ENCODE measurements at places on chromosomes 2 and 18. TPM values are rescaled to one million over a fixed set of nuclear protein-coding genes. Genes with fewer than 3 reads are reported as not detected.

DNA sequence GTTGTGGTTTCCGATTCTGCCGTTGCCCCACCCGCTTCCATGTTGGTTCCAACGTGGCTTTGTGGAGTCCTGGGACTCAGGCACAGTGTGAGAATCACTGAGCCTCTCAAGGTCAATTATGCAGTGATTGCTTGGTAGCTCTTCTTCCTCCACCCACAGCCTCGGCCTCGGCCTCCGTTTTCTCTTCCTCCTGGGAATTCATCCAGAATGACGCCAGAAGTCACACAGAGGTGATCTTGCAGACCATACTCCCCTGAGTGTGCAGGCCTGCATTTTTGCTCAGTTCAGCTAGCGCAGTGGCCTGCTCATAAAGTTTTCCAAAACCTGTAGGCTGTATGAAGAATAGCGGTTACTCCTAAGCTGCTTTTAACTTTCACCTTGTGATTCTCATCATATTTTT is 273.3 kb downstream of the GBX2 start:
- no peak overlapping the region for H3K27ac ChIP-seq
- no peaks in the 10 kb centered on the region for H3K27me3 ChIP-seq
- no peak overlapping the region for H3K4me3 ChIP-seq
- H3K4me1 ChIP-seq: no peaks in the 10 kb centered on the region
- no peaks in the 10 kb centered on the region for H3K36me3 ChIP-seq

- H3K4me1 ChIP-seq: no peaks in the 10 kb centered on the region
- peak; percentile 65 for DNase-seq
- no peaks in the 10 kb centered on the region for H3K27me3 ChIP-seq
- no peak overlapping the region for H3K27ac ChIP-seq
Measured at GRCh38 chr18:22213333-22213973, 44.1 kb downstream of the GATA6 start.

GRCh38 chr18:9655232-9655767 is 40.9 kb upstream of the PPP4R1 start:
- no peak overlapping the region for H3K27ac ChIP-seq
- H3K27me3 ChIP-seq: no peaks in the 10 kb centered on the region
- H3K36me3 ChIP-seq: no peaks in the 10 kb centered on the region
- H3K4me1 ChIP-seq: peaks cover 11% of the 10 kb centered on the region
- no peak overlapping the region for H3K4me3 ChIP-seq

SLC14A1 gene
- 3.1 TPM for polyA plus RNA-seq

- no peak overlapping the region for H3K4me3 ChIP-seq
- H3K27me3 ChIP-seq: no peaks in the 10 kb centered on the region
- no peak overlapping the region for H3K27ac ChIP-seq
- H3K4me1 ChIP-seq: peaks cover 19% of the 10 kb centered on the region
- H3K36me3 ChIP-seq: no peaks in the 10 kb centered on the region
- DNase-seq: no peak
Measured at GRCh38 chr2:97966545-97967215, 29.1 kb downstream of the TMEM131 start.

DNA sequence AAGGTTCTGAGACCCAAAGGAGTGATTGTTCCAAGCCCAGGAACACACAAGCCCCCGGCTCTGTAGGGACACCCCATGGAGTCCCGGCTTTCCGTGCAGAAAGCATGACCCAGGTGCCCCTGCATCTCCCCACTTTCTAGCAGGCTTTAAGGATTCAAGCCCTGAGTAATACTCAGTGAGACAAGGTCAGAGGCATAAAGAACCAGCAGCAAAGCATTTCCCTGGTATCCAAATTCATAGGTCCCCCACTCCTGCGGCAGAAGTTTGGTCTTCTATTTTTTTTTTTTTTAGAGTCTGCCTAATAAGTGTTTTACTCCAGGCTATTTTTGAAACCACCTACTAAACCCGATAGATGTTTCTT is 16.3 kb downstream of the TSHZ1 start:
- no peaks in the 10 kb centered on the region for H3K36me3 ChIP-seq
- peak overlapping the region; percentile 41 for H3K27ac ChIP-seq
- no peaks in the 10 kb centered on the region for H3K27me3 ChIP-seq
- DNase-seq: no peak
- peaks cover 77% of the 10 kb centered on the region for H3K4me1 ChIP-seq

DNA sequence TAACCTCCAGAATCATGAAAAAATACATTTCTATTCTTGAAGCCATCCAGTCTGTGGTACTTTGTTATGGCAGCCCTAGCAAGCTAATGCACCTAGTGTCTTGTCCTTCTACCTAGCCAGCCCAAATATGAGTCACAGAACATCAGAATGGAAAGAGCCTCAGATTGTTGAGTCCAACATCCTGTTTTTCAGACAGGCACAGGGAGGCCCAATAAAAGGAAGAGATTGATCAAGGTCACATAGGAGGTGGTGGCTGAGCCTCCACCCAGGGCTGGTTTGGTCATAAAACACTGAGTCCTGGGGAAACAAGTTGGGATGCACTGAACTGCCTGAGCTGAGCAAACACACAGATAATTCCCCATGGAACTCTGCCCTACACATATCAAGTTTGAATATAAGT is 195.5 kb downstream of the TTC32 start:
- no peaks in the 10 kb centered on the region for H3K27me3 ChIP-seq
- H3K4me1 ChIP-seq: no peaks in the 10 kb centered on the region
- H3K4me3 ChIP-seq: no peak overlapping the region
- no peak overlapping the region for H3K27ac ChIP-seq

- H3K4me1 ChIP-seq: peaks cover 5% of the 10 kb centered on the region
- no peak within 1 kb of the TSS for H3K27ac ChIP-seq
- H3K4me3 ChIP-seq: no peak within 1 kb of the TSS
- no peaks in the 10 kb centered on the region for H3K36me3 ChIP-seq
- H3K27me3 ChIP-seq: no peaks in the 10 kb centered on the region
Measured at GRCh38 chr2:233760043-233760442, at the start of gene UGT1A1. TSS of gene UGT1A1 (plus strand) at chr2:233760270. CDS start at chr2:233760288, 18 bp downstream.

- no peak overlapping the region for H3K4me3 ChIP-seq
- H3K36me3 ChIP-seq: no peaks in the 10 kb centered on the region
- no peak for DNase-seq
- H3K27me3 ChIP-seq: no peaks in the 10 kb centered on the region
Measured at GRCh38 chr2:166499281-166499680, 5.2 kb upstream of the SCN7A start.

- no peaks in the 10 kb centered on the region for H3K36me3 ChIP-seq
- no peak overlapping the region for H3K4me3 ChIP-seq
- H3K27ac ChIP-seq: no peak overlapping the region
- peaks cover 15% of the 10 kb centered on the region for H3K4me1 ChIP-seq
- no peaks in the 10 kb centered on the region for H3K27me3 ChIP-seq
- no peak for DNase-seq
Measured at GRCh38 chr18:13377496-13377895, 158.9 kb downstream of the LDLRAD4 start.

DNA sequence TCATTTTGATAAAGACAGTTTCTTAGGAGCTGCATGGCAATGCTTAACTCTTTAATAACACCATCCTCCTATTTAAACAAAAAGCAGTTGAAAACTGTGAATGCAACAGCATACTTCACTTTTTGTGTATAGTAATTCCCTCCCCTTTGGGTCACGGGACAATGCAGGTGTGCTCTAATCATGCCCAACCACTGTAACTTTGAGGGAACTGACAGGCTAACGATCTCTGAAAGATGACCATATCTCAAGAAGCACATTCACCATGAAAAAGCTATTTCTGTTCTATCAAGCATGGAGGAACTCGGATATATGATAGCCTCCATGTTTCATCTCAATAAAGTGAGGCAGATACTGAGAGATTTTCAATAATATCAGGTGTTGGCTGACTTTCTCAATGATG is 81.1 kb upstream of the CD226 start:
- no peak overlapping the region for H3K27ac ChIP-seq
- H3K4me3 ChIP-seq: no peak overlapping the region
- no peaks in the 10 kb centered on the region for H3K4me1 ChIP-seq
- H3K27me3 ChIP-seq: no peaks in the 10 kb centered on the region
- DNase-seq: no peak

DNA sequence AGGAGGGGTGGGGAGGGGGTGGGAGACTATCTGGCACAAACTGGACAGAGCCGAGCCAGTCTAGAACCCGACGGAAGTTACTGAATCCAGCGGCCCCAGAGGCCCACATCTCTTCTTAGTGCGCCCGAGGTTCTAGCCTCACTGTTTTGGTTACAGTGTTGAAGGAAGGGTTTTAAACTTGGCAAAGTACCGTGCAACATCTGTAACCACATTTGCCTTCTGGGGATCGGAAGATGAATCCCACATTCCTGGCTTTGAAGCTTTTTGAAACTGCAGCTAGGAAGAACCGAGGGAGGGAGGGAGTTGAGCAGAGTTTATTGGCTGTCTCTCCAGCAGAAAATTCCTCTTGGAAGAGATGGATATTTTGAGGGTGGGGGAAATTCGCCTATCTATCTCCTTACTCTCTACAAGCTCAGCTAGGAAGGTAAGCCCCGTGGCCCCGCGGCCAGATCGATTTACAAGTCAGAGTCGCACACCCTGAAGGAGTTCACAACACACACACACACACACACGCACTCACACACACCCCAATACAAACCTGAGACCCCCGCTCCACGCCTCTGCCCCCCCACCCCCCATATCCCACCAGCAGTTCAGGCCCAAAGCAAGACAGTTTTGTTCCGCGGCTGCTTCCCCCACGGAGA is 1.0 kb downstream of the ACVR1 start:
- H3K36me3 ChIP-seq: no peaks in the 10 kb centered on the region
- DNase-seq: no peak
- no peaks in the 10 kb centered on the region for H3K27me3 ChIP-seq
- H3K4me3 ChIP-seq: peak overlapping the region; percentile 75
- peaks cover 41% of the 10 kb centered on the region for H3K4me1 ChIP-seq

TGFA gene
- 3.7 TPM for polyA plus RNA-seq

DNA sequence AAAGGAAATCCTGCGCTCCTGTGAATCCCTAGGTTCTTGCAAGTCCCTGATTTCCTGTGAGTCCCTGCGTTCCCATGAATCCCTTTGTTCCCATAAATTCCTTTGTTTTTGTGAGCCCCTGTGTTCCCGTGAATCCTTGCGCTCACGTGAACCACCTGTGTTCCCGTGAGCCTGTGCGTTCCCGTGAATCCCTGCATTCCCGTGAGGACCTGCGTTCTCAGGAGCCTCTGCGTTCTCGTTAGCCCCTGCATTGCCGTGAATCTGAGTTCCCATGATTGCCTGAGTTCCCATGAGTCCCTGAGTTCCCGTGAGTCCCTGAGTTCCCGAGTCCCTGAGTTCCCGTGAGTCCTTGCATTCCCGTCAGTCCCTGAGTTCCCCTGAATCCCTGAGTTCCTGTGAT is 71.5 kb downstream of the SNTG2 start:
- no peak for DNase-seq
- no peak overlapping the region for H3K4me3 ChIP-seq
- no peaks in the 10 kb centered on the region for H3K4me1 ChIP-seq
- no peak overlapping the region for H3K27ac ChIP-seq

DNA sequence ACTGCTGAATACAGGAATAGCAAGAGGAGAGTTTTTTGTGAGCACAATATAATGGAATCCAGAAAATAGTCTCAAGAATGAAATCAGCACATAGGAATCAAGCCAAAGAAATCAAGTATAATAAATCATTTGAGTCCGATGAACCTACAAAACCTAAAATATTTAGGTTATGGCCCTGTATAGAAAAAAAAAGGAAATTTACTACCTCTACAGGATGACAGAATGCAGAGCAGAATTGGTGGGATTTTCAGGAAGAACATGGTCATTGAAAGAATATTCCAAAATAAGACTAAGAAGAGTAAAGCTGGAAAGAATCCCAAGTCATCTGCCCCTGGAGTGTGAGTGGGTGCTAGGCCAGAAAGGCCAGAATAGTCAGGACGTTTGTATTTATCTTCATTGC is 1041.2 kb upstream of the CDH2 start:
- no peaks in the 10 kb centered on the region for H3K27me3 ChIP-seq
- H3K4me3 ChIP-seq: no peak overlapping the region
- no peaks in the 10 kb centered on the region for H3K36me3 ChIP-seq
- DNase-seq: no peak

- no peaks in the 10 kb centered on the region for H3K36me3 ChIP-seq
- H3K27me3 ChIP-seq: no peaks in the 10 kb centered on the region
- no peaks in the 10 kb centered on the region for H3K4me1 ChIP-seq
- no peak overlapping the region for H3K27ac ChIP-seq
Measured at GRCh38 chr2:114049280-114049679, 159.4 kb downstream of the ACTR3 start.

- no peaks in the 10 kb centered on the region for H3K27me3 ChIP-seq
- DNase-seq: no peak
- H3K4me3 ChIP-seq: no peak overlapping the region
- H3K27ac ChIP-seq: no peak overlapping the region
Measured at GRCh38 chr18:68841301-68841700, 43.4 kb downstream of the CCDC102B start.

- H3K36me3 ChIP-seq: no peaks in the 10 kb centered on the region
- no peak overlapping the region for H3K27ac ChIP-seq
- H3K4me1 ChIP-seq: no peaks in the 10 kb centered on the region
- DNase-seq: no peak
- no peaks in the 10 kb centered on the region for H3K27me3 ChIP-seq
Measured at GRCh38 chr2:100643906-100644501, 81.2 kb downstream of the PDCL3 start.

ZNF521 gene
- 0.80 TPM for polyA plus RNA-seq

- H3K4me3 ChIP-seq: no peak overlapping the region
- H3K4me1 ChIP-seq: no peaks in the 10 kb centered on the region
- no peaks in the 10 kb centered on the region for H3K27me3 ChIP-seq
- no peak overlapping the region for H3K27ac ChIP-seq
- H3K36me3 ChIP-seq: peaks cover 46% of the 10 kb centered on the region
Measured at GRCh38 chr2:241490825-241491506, 17.4 kb downstream of the STK25 start.

- peak; percentile 6 for DNase-seq
- no peaks in the 10 kb centered on the region for H3K4me1 ChIP-seq
- H3K4me3 ChIP-seq: no peak overlapping the region
- H3K27me3 ChIP-seq: no peaks in the 10 kb centered on the region
- no peak overlapping the region for H3K27ac ChIP-seq
Measured at GRCh38 chr2:229752970-229753729, 38.8 kb upstream of the DNER start.

DNA sequence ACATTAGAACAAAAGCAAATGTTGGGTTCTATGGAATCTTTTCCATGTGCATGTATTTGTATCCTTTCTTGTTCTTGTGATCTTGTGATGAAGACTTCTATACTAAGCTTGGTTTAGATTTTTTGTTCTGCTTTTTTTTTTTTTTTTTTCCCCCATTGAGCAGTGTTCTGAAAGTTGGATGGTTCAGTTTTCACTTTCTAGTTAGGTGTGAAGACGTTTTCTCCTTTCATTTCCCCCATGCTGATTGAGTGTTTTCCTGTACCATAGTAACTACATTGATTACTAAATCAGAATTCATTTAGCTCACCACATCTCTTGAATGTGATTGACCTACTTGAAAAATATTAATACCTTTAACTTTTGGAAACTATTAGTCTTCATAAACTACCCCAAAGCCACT is 34.1 kb downstream of the NOP58 start:
- no peak overlapping the region for H3K4me3 ChIP-seq
- H3K36me3 ChIP-seq: peaks cover 100% of the 10 kb centered on the region
- H3K27ac ChIP-seq: no peak overlapping the region

- H3K4me1 ChIP-seq: peaks cover 37% of the 10 kb centered on the region
- no peaks in the 10 kb centered on the region for H3K27me3 ChIP-seq
- H3K27ac ChIP-seq: no peak overlapping the region
- no peaks in the 10 kb centered on the region for H3K36me3 ChIP-seq
- H3K4me3 ChIP-seq: no peak overlapping the region
Measured at GRCh38 chr2:37569986-37570679, 101.3 kb downstream of the CDC42EP3 start.

GRCh38 chr18:29160170-29160569 is 983.2 kb upstream of the CDH2 start:
- no peaks in the 10 kb centered on the region for H3K36me3 ChIP-seq
- no peaks in the 10 kb centered on the region for H3K4me1 ChIP-seq
- H3K4me3 ChIP-seq: no peak overlapping the region
- DNase-seq: peak; percentile 4
- H3K27ac ChIP-seq: no peak overlapping the region

All from stomach (tissue), 19 donors.